ENCODE measurements at places on chromosomes 12 and 14. TPM values are rescaled to one million over a fixed set of nuclear protein-coding genes. Genes with fewer than 3 reads are reported as not detected.

The DNAH10 gene
- 0.77 TPM for total RNA-seq

GRCh38 chr12:83161456-83161855 lies 474.8 kb downstream of the TMTC2 start:
- H3K27me3 ChIP-seq: no peaks in the 10 kb centered on the region
- H3K27ac ChIP-seq: no peak overlapping the region
- H3K4me3 ChIP-seq: no peak overlapping the region
- H3K36me3 ChIP-seq: no peaks in the 10 kb centered on the region
- no peaks in the 10 kb centered on the region for H3K4me1 ChIP-seq

GRCh38 chr12:108046135-108046534 lies 83.0 kb upstream of the WSCD2 start:
- no peak for DNase-seq
- peaks cover 5% of the 10 kb centered on the region for H3K4me1 ChIP-seq
- no peak overlapping the region for H3K4me3 ChIP-seq

GRCh38 chr12:62761658-62762057 lies 173.3 kb downstream of the PPM1H start:
- peaks cover 9% of the 10 kb centered on the region for H3K4me1 ChIP-seq
- no peak for DNase-seq
- H3K36me3 ChIP-seq: no peaks in the 10 kb centered on the region
- no peak overlapping the region for H3K4me3 ChIP-seq
- H3K27me3 ChIP-seq: no peaks in the 10 kb centered on the region

- H3K27me3 ChIP-seq: no peaks in the 10 kb centered on the region
- no peak for DNase-seq
Observed at GRCh38 chr12:132319991-132320570, 9.3 kb downstream of the GALNT9 start.

Data from cardiac muscle cell (in vitro differentiated cells and primary cell).